ENCODE measurements at places on chromosomes 1 and 21. TPM values are rescaled to one million over a fixed set of nuclear protein-coding genes. Genes with fewer than 3 reads are reported as not detected.
A peak's percentile ranks its signal among the peaks of the same experiment; 100 is the strongest.

Gene DNASE2B
- total RNA-seq = not detected

Gene MRPS14
- 33.5 TPM for total RNA-seq

Gene MX2
- 65.1 TPM for total RNA-seq

Gene GNPAT
- total RNA-seq = 38.5 TPM

Gene PIGC
- total RNA-seq = 20.9 TPM

Gene NPHS2
- not detected for total RNA-seq

Gene GNG4
- 4.7 TPM for total RNA-seq

Gene SEMA4A
- total RNA-seq = 14.5 TPM

Gene SPATA46
- total RNA-seq = not detected

Gene KCNA3
- total RNA-seq = 59.8 TPM

Gene VAMP4
- total RNA-seq = 12.5 TPM

DNA sequence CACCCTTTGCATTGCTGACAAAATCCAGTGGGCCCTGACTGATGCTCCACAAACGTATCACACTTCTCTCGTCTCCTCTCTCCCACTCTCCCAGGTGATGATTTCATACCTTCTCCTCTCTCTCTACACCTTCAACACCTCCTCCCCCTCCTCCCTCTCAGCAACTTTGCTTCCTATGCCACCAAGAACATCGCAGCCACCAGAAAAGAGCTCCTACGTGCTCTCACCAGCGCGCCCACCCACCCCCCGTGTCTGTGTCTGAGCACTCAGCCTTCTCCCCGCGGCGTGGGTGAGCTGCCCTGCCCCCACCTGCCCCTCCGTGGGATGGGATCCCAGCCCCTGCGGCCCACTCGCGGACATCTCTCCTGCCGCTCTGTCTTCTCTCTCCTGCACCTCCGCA is 55.1 kb upstream of the COX20 start:
- H3K27me3 ChIP-seq = no peaks in the 10 kb centered on the region
- no peak overlapping the region for H3K4me3 ChIP-seq
- no peaks in the 10 kb centered on the region for H3K36me3 ChIP-seq
- H3K27ac ChIP-seq = no peak overlapping the region
- H3K4me1 ChIP-seq = no peaks in the 10 kb centered on the region
- no peak for DNase-seq

GRCh38 chr1:237503292-237503691 is 387.4 kb downstream of the ZP4 start:
- H3K4me3 ChIP-seq = no peak overlapping the region
- H3K27ac ChIP-seq = no peak overlapping the region
- peaks cover 11% of the 10 kb centered on the region for H3K27me3 ChIP-seq
- DNase-seq = no peak

DNA sequence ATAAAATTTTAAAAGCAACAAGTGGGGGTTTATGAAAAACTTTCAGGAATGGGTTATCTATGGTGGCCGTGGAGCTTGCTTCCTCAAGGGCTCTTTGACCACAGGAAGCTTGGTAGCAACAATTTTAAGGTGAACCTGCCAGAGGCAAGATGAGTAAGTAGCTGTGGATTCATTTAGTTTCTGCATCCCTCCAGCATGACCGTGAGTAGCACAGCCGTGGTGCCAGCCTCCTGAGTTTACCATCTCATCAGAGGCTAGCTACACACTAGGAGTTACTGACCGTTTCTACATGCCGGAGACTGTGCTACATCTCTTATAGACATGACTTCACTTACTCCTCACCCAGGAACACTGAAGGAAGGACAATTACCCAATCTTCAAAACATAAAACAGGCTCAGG is 30.1 kb upstream of the PLEKHG5 start:
- H3K27ac ChIP-seq = peak overlapping the region; percentile 24
- peaks cover 10% of the 10 kb centered on the region for H3K36me3 ChIP-seq
- H3K4me1 ChIP-seq = peaks cover 4% of the 10 kb centered on the region
- H3K4me3 ChIP-seq = no peak overlapping the region

GRCh38 chr1:150529017-150529416 is 13.5 kb downstream of the FALEC start:
- H3K4me1 ChIP-seq = no peaks in the 10 kb centered on the region
- DNase-seq = no peak
- no peaks in the 10 kb centered on the region for H3K36me3 ChIP-seq
- H3K27ac ChIP-seq = no peak overlapping the region

GRCh38 chr1:200139661-200140250 is 112.2 kb downstream of the NR5A2 start:
- no peak overlapping the region for H3K4me3 ChIP-seq
- peaks cover 2% of the 10 kb centered on the region for H3K4me1 ChIP-seq
- H3K27me3 ChIP-seq = peaks cover 13% of the 10 kb centered on the region
- no peak for DNase-seq

- peaks cover 4% of the 10 kb centered on the region for H3K36me3 ChIP-seq
- no peak overlapping the region for H3K4me3 ChIP-seq
- DNase-seq = no peak
- H3K27ac ChIP-seq = no peak overlapping the region
- peaks cover 6% of the 10 kb centered on the region for H3K4me1 ChIP-seq
Measured at GRCh38 chr1:98304888-98305287, 356.6 kb upstream of the SNX7 start.

DNA sequence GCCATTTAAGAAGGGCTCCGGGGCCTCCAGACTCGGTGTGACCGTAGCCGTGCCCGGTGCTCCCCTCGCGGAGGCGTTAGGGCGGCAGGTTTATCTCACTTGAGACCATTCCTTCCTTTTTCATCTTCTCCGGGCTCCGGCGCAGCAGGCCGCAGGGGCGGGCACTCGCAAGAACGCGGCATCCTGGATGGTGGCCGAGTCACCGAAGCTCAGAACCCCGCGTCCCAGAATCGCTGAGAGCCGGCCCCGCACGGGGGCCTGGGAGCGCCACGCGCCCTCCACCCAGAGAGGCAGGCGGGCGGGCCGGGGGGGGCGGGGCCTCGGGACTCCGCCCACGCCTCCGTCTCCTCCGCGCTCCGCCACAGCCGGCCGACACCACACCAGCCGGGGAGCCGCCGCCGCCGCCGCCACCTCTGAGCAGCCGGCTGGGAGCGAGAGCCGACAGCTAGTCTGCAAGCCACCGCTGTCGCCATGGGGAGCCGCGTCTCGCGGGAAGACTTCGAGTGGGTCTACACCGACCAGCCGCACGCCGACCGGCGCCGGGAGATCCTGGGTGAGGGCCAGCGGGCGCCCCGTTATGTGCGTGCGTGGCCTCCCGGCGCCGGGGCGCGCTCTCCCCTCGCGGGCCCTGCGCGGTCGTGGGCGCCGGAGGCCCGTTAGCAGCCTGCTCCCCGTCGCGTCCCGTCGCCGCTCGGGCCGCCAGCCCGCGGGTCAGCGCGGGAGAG is at the start of gene DEGS1:
Gene DEGS1 (plus strand): TSS at position 375 of the 725 bp plus-strand sequence. CDS start 97 bp downstream, at position 472.
- peak within 1 kb of the TSS; percentile 91 for H3K27ac ChIP-seq
- H3K36me3 ChIP-seq = peaks cover 29% of the 10 kb centered on the region
- peak; percentile 87 for DNase-seq
- peak within 1 kb of the TSS; percentile 97 for H3K4me3 ChIP-seq
- H3K27me3 ChIP-seq = no peaks in the 10 kb centered on the region

- no peaks in the 10 kb centered on the region for H3K36me3 ChIP-seq
- H3K27ac ChIP-seq = peak overlapping the region; percentile 70
- DNase-seq = peak; percentile 87
- H3K4me3 ChIP-seq = no peak overlapping the region
Measured at GRCh38 chr1:209651138-209651587, 1.1 kb downstream of the LAMB3 start.

GRCh38 chr21:33055991-33056390 is 13.9 kb upstream of the OLIG1 start:
- H3K27ac ChIP-seq = no peak overlapping the region
- H3K4me1 ChIP-seq = peaks cover 13% of the 10 kb centered on the region
- H3K36me3 ChIP-seq = no peaks in the 10 kb centered on the region
- H3K4me3 ChIP-seq = no peak overlapping the region
- no peak for DNase-seq
- H3K27me3 ChIP-seq = peaks cover 46% of the 10 kb centered on the region

- no peak overlapping the region for H3K27ac ChIP-seq
- H3K4me1 ChIP-seq = no peaks in the 10 kb centered on the region
- no peak overlapping the region for H3K4me3 ChIP-seq
- H3K27me3 ChIP-seq = no peaks in the 10 kb centered on the region
- no peaks in the 10 kb centered on the region for H3K36me3 ChIP-seq
Measured at GRCh38 chr1:57860931-57861565, 437.2 kb upstream of the DAB1 start.

DNA sequence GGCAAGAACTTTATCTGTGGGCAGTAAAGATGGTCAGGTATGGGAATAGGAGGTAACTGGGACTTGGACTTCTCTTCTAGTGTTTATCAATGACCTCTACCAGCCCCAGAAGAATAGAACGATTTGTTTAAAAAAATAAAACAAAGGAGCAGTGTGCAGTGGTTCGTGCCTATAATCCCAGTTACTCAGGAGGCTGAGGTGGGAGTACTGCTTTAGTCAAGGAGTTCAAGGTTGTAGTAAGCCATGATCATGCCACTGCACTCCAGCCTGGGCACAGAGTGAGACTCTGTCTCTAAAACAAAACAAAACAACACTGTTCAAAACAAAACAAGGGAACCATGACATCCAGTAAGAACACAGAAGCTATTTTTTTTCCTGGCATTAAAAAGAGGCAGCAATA is 4.3 kb downstream of the RNF19B start:
- peaks cover 63% of the 10 kb centered on the region for H3K4me1 ChIP-seq
- H3K36me3 ChIP-seq = peaks cover 15% of the 10 kb centered on the region
- H3K4me3 ChIP-seq = no peak overlapping the region

- peaks cover 19% of the 10 kb centered on the region for H3K27me3 ChIP-seq
- H3K4me3 ChIP-seq = no peak overlapping the region
- no peaks in the 10 kb centered on the region for H3K36me3 ChIP-seq
- DNase-seq = no peak
Measured at GRCh38 chr1:10975567-10976326, 36.7 kb upstream of the TARDBP start.

DNA sequence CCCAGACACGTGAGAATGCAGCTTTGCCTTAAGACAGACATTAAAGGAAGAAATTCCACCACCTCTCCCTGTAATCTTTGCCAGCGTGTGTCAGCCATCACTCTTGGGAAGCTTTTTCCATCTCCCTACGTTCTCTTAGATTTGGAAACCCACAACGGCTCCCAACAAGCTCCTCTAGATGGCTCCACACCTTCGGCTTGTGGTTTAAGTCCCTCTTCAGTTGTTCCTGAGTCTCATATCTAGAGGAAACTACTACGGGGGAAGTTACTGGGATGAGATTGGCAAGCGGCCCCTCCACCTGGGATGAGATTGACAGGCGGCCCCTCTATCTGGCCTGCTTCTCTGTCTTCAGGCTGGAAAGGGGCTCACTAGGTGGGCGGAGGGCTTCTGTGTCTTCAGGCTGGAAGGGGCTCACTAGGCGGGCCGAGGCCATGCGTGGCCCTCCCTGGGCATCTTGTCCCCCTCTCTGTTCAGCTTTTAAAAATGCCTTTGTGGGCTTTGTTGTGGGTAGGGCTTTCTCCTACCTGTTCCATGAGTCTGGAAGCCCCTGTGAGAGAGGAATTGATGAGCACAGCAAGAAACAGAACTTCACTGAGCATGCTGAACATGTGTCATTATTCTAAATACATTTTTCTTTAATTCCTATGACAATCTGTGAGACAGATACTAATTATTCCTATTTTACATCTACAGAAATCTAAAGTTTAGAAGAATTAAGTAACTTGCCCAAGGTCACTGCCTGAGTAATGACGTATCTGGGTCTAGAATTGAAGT is 670.5 kb downstream of the KIF26B start:
- DNase-seq = no peak
- no peak overlapping the region for H3K27ac ChIP-seq
- no peaks in the 10 kb centered on the region for H3K4me1 ChIP-seq
- H3K27me3 ChIP-seq = no peaks in the 10 kb centered on the region
- peaks cover 6% of the 10 kb centered on the region for H3K36me3 ChIP-seq

GRCh38 chr1:79667848-79668696 is 661.5 kb upstream of the ADGRL4 start:
- H3K36me3 ChIP-seq = no peaks in the 10 kb centered on the region
- H3K4me1 ChIP-seq = no peaks in the 10 kb centered on the region
- no peaks in the 10 kb centered on the region for H3K27me3 ChIP-seq
- no peak overlapping the region for H3K27ac ChIP-seq

- no peak overlapping the region for H3K4me3 ChIP-seq
- DNase-seq = no peak
- H3K27ac ChIP-seq = no peak overlapping the region
- no peaks in the 10 kb centered on the region for H3K27me3 ChIP-seq
Measured at GRCh38 chr1:43442756-43443155, 11.0 kb downstream of the HYI start.

DNA sequence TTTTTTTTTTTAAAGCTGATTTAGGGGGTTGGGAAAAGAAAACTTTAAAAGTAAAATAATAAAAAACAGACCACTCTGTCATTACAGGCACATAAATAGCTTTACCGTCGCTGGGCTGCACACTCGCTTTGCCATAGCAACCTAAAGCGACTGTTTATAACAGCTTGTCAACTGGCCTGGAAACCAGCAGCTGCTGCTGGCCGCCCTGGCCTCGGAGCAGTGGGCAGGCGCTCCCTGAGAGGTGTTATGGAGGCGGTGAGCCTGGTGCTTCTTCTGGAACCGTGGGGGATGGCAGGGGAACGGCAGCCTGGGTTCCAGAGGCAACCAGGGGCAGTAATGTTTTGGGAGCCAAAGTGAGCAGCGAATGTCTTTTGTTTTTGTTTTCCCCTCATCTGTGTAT is 45.7 kb downstream of the ATP2B4 start:
- no peaks in the 10 kb centered on the region for H3K27me3 ChIP-seq
- H3K4me3 ChIP-seq = no peak overlapping the region
- no peak for DNase-seq
- peaks cover 83% of the 10 kb centered on the region for H3K4me1 ChIP-seq

- no peak overlapping the region for H3K27ac ChIP-seq
- H3K36me3 ChIP-seq = no peaks in the 10 kb centered on the region
- H3K4me3 ChIP-seq = no peak overlapping the region
- H3K4me1 ChIP-seq = no peaks in the 10 kb centered on the region
- DNase-seq = no peak
Measured at GRCh38 chr1:68377098-68377497, 72.7 kb downstream of the RPE65 start.

DNA sequence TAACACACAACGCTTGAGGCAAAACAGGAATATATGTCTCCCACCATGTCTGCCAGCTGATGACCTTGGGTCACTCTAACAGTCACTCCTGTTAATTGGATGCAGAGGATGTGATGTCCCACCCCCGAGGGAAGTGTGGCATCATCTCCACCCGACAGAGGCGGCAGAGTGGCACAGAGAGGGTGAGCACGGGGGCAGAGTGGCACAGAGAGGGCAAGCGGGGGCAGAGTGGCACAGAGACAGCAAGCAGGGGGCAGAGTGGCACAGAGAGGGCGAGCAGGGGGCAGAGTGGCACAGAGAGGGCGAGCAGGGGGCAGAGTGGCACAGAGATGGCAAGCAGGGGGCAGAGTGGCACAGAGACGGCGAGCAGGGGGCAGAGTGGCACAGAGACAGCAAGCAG is 44.3 kb downstream of the DISP3 start:
- H3K27me3 ChIP-seq = no peaks in the 10 kb centered on the region
- no peak overlapping the region for H3K4me3 ChIP-seq

DNA sequence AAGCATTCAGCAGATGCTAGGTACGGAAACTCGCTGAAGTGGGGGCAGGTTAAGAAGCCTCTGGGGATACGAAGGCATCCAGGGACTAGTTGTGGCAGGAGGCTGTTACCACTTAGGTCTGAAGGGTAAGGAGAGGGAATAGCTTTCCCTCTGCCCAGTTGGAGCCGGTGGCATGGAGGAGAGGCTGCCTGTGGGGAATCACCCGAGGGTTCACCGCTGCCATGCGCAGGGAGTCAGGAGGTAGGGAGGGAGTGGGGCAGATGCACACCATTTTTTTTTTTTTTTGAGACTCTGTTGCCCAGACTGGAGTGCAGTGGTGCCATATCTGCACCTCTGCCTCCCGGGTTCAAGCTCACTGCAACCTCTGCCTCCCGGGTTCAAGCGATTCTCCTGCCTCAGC is 6.1 kb downstream of the PCSK9 start:
- H3K27me3 ChIP-seq = peaks cover 28% of the 10 kb centered on the region
- H3K36me3 ChIP-seq = no peaks in the 10 kb centered on the region
- H3K27ac ChIP-seq = no peak overlapping the region
- H3K4me1 ChIP-seq = no peaks in the 10 kb centered on the region
- DNase-seq = no peak
- no peak overlapping the region for H3K4me3 ChIP-seq

Data from activated CD8-positive, alpha-beta memory T cell treated with anti-CD3 and anti-CD28 coated beads, Interleukin-2, amount 10 ng/mL, durations not matched to agents 7 days and 5 days (primary cell).